ENCODE measurements at places on chromosomes 2 and 18. TPM values are rescaled to one million over a fixed set of nuclear protein-coding genes. Genes with fewer than 3 reads are reported as not detected.

GRCh38 chr2:3604207-3604877 lies 9.4 kb downstream of the COLEC11 start:
- H3K27ac ChIP-seq: no peak overlapping the region
- no peaks in the 10 kb centered on the region for H3K36me3 ChIP-seq
- no peak overlapping the region for H3K4me3 ChIP-seq
- no peaks in the 10 kb centered on the region for H3K4me1 ChIP-seq

DNA sequence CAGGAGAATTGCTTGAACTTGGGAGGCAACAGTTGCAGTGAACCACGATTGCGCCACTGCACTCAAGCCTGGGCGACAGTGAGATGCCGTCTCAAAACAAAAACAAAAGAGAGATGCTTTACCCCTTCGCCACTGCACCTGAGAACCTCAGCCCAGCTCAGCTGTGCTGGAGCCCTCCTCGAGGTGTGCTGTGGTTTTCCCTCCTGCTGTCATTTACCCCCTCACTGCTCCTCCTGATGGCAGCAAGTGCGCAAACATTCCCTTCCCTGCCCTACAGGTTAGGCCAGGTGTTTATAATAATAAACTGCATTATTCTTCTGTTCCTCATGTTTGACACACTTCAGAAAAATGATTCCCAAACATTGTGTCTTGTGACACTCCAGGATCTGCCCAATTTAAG lies 8.4 kb downstream of the FBXO36 start:
- H3K27ac ChIP-seq: no peak overlapping the region
- H3K36me3 ChIP-seq: peaks cover 4% of the 10 kb centered on the region
- peaks cover 31% of the 10 kb centered on the region for H3K4me1 ChIP-seq
- no peak overlapping the region for H3K4me3 ChIP-seq
- H3K27me3 ChIP-seq: no peaks in the 10 kb centered on the region

DNA sequence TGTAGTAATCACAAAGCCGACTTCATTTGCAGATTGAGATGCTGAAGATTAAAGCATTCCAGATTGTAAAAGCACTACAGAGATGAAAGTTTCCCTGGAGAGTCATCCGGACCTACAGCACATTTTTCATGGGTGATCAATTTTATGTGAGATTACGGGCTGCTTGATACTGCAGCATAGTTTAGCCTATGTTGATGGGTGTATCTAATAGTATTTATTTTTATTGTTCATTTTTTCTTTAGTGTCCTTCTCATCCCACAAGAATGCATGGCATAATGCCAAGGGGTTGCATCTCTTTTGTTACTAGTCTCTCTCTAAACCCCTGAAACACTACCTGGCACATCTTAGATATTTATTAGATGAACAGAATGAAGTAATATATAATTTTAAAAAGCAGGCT lies 240.4 kb downstream of the MBD2 start:
- no peak overlapping the region for H3K4me3 ChIP-seq
- DNase-seq: no peak
- no peak overlapping the region for H3K27ac ChIP-seq

DNA sequence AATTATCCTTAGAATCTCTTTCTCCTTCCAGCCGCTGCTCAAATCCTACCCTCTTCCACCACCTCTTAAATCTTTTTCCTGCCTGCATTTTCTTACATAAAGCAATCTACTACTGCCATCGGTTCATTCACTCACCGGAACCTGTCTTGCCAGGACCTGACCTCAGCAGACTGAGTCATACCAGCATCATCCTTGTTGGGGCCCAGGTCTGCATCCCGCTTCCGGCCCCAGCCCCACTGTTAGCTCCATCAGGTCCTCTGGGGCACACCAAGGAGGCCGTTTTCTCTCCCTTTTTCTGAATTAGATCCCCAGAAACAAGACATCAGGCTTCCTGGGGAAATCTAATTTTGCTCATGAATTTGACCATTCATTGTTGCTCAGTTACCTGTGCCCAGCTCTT lies 42.7 kb upstream of the TGFA start:
- H3K27me3 ChIP-seq: peaks cover 8% of the 10 kb centered on the region
- no peaks in the 10 kb centered on the region for H3K36me3 ChIP-seq
- no peaks in the 10 kb centered on the region for H3K4me1 ChIP-seq
- no peak overlapping the region for H3K27ac ChIP-seq
- no peak for DNase-seq

GRCh38 chr2:161415034-161415986 lies 787 bp upstream of the TBR1 start:
- H3K27me3 ChIP-seq: peaks cover 54% of the 10 kb centered on the region
- peaks cover 12% of the 10 kb centered on the region for H3K36me3 ChIP-seq
- H3K27ac ChIP-seq: no peak overlapping the region
- peaks cover 49% of the 10 kb centered on the region for H3K4me1 ChIP-seq
- DNase-seq: no peak

GRCh38 chr2:239161711-239162140 lies 239.1 kb downstream of the HDAC4 start:
- H3K27me3 ChIP-seq: no peaks in the 10 kb centered on the region
- H3K4me1 ChIP-seq: no peaks in the 10 kb centered on the region
- DNase-seq: no peak
- peaks cover 2% of the 10 kb centered on the region for H3K36me3 ChIP-seq
- no peak overlapping the region for H3K27ac ChIP-seq

DNA sequence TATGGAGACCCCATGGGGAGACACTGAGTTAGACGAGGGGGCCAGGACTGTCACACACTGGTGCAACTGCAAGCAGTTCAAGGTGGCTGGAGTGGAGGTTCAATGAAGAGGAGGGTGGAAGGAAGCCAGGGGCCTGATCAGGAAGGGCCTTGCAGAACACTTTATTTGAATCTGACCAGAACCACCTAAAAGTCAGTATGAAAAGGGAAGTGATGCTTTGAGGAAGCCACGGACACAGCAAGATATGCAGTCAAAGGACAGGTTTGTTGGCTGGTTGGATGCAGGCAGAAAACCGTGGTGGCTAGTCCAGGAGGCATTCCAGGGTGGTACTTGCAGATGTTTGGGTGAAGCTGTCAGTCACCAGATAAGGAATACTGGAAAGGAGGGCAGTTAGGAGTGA lies 3.5 kb upstream of the FAM124B start:
- no peaks in the 10 kb centered on the region for H3K27me3 ChIP-seq
- H3K4me3 ChIP-seq: no peak overlapping the region
- peaks cover 2% of the 10 kb centered on the region for H3K4me1 ChIP-seq

DNA sequence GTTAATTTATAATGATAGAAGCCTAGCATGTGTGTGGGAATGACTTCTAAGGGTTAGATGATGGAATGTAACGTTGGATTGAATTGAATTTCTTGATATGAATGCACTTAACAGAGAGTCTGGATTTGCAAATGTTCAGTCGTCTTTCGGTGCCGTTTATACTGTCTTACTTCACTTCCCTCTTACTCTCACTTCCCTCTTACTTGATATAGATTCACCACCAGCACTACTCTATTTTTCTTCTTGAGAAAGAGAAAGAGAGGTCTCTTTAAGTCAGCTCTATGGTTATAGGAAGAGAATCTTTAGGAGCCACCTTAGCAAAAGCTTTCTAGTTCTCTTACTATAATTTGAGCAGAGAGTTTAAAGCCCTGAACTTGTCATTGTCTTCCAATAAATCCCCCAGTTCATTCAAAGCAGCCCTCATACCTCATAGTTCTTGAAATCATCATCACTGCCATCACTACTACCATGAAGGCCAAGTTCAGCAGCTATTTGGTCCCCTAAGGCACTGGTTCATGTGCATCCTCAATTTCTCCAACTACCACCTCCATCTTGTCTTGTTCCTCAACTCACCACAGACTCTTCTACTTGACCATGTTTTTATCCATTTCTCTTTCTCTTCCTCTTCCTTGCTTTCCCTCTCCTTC lies 501.7 kb upstream of the TCF4 start:
- DNase-seq: no peak
- no peak overlapping the region for H3K4me3 ChIP-seq
- no peak overlapping the region for H3K27ac ChIP-seq
- no peaks in the 10 kb centered on the region for H3K27me3 ChIP-seq

GRCh38 chr2:110664135-110664534 lies 13.7 kb downstream of the BUB1 start:
- H3K27me3 ChIP-seq: no peaks in the 10 kb centered on the region
- peaks cover 12% of the 10 kb centered on the region for H3K36me3 ChIP-seq
- no peak overlapping the region for H3K27ac ChIP-seq
- no peak overlapping the region for H3K4me3 ChIP-seq
- no peak for DNase-seq

- H3K4me1 ChIP-seq: no peaks in the 10 kb centered on the region
- H3K4me3 ChIP-seq: no peak overlapping the region
- peaks cover 2% of the 10 kb centered on the region for H3K27me3 ChIP-seq
Measured at GRCh38 chr2:183390109-183390508, 265.9 kb downstream of the NUP35 start.

DNA sequence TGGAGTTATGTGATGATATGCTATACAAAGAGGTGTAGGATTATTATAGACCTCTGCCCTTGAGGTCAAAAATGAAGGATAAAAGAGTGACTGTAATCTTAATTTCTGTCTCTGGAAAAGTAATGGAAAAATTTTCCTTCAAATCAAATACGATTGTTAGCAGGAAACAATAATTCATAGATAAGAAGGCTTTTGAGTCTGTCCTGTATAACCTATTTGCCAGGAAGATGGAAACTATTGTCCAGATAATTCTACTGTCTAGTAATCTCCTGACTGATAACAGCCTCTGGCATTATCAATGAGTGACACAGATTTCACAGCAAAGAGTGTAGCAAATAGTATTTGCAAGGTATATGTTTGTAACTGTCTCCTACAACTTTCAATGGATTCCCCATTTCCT lies 307.8 kb downstream of the MTX2 start:
- no peaks in the 10 kb centered on the region for H3K4me1 ChIP-seq
- DNase-seq: no peak
- H3K4me3 ChIP-seq: no peak overlapping the region
- no peaks in the 10 kb centered on the region for H3K36me3 ChIP-seq
- H3K27me3 ChIP-seq: peaks cover 12% of the 10 kb centered on the region

- no peak overlapping the region for H3K27ac ChIP-seq
- H3K27me3 ChIP-seq: peaks cover 7% of the 10 kb centered on the region
- no peak overlapping the region for H3K4me3 ChIP-seq
- no peak for DNase-seq
- no peaks in the 10 kb centered on the region for H3K4me1 ChIP-seq
Measured at GRCh38 chr18:5604778-5605177, 61.0 kb upstream of the EPB41L3 start.

DNA sequence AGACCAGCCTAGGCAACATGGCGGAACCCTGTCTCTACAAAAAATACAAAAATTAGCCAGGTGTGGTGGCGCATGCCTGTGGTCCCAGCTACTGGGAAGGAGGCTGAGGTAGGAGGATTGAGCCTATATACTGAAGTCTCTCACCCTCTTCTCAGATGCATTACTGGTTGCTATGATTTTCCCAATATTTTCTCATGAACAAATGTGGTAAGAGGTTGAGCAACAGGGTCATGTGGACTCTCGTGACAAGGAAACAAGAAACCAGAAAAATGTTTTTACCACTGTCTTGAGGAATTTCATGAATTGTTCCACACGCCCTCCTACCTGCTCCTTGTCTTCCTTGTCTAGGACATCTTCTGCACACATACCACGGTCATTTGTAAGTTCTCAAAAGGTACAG lies 12.4 kb downstream of the LMAN2L start:
- H3K27me3 ChIP-seq: no peaks in the 10 kb centered on the region
- no peak overlapping the region for H3K4me3 ChIP-seq
- H3K4me1 ChIP-seq: peaks cover 6% of the 10 kb centered on the region
- H3K36me3 ChIP-seq: peaks cover 33% of the 10 kb centered on the region

Gene MAL
- total RNA-seq: not detected

Gene TRIM54
- total RNA-seq: not detected

Gene TNFAIP6
- total RNA-seq: not detected

Gene ALK
- total RNA-seq: not detected

Measured in osteocyte (in vitro differentiated cells).